ENCODE measurements at places on chromosomes 7 and 10.
A peak's percentile ranks its signal among the peaks of the same experiment; 100 is the strongest.

DNA sequence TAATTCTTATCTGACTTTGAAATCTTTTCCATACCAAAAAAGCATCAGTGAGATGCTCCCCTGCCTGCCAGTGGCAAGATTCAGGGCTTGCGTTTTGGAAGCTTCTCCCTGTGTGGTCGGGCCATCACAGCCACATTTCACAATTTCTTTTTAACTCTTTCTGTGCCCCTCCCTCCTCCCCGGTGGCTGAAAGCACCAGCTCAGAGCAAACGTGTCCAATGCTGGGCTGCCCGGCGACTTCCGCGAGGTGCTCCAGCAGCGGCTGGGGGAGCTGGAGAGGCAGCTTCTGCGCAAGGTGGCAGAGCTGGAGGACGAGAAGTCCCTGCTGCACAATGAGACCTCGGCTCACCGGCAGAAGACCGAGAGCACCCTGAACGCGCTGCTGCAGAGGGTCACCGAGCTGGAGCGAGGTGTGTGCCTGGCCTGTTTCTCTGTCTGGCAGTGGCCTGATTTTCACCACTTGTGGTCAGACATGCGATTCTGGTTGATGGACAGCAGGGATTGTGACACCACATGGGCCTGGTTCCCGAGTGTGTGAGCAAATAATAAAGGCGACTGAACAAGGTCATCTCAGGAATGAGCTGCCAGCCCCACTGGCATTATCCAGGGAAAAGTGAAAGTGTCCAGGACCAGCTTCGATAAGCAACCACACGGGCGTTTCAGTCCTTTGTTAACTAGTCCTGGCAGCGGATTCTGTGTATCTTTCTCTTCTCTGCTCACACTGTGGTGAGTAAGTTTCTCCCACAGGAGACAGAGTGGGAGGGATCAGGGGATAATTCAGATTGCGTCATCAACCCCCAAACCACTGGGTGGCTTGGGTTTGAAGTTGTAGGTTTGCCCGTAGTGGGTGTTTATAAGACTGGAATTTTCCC lies 2.6 kb downstream of the NPTX2 start:
- DNase-seq, result peak; percentile 5

- DNase-seq, result no peak
Observed at GRCh38 chr10:96496281-96496925, 17.3 kb downstream of the TLL2 start.

- no peak for DNase-seq
Observed at GRCh38 chr10:43444323-43444722, 7.4 kb downstream of the ZNF487 start.

- DNase-seq, result peak; percentile 68
Observed at GRCh38 chr10:110069502-110069982, 61.8 kb downstream of the ADD3 start.

DNA sequence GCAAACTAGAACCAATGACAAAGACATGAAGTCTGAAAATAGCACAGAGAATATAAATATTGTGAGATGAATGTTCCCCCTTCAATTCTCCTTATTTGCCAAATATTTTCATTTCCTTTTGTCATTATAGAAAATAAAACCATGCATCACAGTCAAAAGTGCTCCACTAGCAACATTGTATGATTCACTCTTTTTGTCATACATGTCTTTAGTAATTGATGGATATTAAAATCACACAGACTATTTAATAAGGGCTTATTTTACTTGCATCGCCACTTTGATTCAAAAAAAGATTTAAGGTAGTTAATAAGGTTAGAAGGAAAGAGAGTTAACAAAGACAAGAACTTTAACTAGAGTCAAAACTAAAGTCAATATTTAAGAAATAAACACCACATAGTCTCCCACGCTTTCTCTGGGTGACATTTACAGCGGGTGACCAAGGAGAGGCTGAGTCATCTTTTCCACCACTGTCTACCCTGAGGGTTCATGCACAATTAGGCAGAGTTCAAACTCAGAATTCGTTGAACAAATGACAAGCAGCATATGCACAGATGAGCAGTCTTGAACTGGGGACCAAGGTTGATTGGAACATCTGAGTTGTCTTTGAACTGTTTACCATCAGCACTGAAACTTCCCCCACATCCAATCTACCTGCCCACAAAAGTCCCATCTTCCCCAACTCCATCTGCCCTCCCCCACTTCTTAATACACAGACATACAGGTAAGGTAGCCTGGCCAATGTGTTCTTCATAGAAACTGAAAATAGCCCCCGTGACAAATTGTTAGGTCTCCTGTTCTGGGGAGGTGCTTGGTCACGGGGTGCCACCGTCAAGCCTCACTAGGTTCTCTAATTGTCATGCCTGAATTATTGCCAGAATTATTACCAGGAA lies 42.5 kb downstream of the C7orf25 start:
- peak; percentile 29 for DNase-seq

DNA sequence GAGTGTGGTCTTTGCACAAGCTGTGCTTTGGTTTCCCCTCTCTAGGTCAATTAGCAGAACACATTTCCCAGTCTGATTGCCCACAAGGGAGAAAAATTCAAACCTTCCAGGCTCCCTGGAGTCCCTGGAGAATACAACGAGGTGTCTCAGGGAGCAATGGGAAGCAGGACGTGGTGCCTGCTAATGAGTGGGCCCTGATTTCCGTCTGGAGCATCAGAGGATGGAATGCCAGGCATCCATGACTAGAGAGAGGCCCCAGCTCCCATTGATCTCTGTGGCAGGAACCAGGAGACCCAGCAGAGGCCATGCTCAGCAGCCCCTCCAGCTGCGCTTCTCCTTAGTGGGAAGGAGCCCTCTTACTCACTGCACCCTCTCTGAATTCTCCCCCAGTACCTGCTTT lies 33.2 kb upstream of the TLX1 start:
- DNase-seq, result no peak

DNA sequence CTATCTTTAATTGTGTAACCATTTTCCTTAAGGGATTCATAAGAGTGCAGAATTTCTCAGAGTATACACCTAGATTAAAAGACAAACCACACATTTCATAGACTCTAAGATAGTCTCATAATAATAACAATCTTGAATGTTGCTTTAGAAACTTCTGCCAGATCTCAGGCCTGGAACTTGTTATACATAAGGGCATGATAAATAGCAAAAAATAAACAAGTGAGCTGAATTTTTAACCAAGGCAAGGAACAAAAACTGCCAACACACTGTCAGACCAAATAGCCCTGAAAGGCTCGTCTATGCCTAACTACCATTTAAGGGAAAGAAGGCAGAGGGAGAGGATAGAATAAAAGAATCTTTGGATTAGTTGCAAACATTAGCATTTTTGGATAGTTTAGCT lies 65.8 kb upstream of the SEMA3C start:
- no peak for DNase-seq

- DNase-seq, result no peak
Observed at GRCh38 chr10:105206616-105207015, 565.5 kb downstream of the SORCS3 start.

- peak; percentile 8 for DNase-seq
Observed at GRCh38 chr7:138842111-138842510, 44.1 kb upstream of the ATP6V0A4 start.

DNA sequence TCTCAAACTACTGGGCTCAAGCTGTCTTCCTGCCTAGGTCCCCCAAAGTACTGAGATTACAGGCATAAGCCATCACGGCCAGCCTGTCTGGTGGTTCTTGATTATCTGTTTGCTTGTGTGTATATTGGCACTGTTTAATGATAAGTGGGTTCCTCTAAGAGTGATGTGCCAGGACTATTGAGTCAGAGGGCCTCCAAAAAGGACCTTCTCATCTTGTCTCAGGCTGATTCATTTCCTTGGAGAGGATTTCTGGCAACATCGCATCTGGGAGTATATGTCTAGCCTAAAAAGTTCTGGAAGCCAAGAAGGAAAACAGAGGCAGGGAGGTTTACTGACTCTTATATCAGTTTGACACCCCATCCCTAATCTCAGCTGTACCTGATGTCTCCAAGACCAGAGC lies 27.1 kb upstream of the AKAP9 start:
- no peak for DNase-seq

DNA sequence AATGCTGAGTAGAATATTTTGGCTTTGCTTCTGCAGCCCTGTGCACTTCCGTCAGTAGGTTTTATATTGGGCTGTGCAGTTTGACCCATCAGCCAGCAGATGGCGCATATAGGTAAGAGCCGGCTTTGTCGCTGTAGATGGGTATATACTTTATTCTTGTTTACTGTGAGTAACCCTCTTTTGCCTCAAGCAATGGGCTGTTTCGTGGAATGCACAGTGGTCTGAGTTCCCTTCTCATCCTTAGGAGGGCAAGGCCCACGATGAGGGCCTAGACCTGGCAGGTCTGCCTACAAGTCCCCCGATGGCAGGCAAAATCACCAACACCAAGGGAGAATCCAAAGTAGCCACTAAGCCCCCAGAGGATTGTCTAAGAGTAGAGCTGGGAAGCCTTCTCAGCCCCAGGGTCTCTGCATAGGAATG lies 1002.9 kb upstream of the KCND2 start:
- peak; percentile 63 for DNase-seq

- peak; percentile 6 for DNase-seq
Observed at GRCh38 chr10:84204122-84204521, 9.8 kb downstream of the CDHR1 start.

GRCh38 chr7:105787793-105788192 lies 88.6 kb downstream of the ATXN7L1 start:
- DNase-seq, result no peak

- no peak for DNase-seq
Observed at GRCh38 chr10:120347644-120348043, 109.4 kb upstream of the PLPP4 start.

- DNase-seq, result no peak
Observed at GRCh38 chr10:37747081-37747480, 110.3 kb downstream of the ZNF248 start.

DNA sequence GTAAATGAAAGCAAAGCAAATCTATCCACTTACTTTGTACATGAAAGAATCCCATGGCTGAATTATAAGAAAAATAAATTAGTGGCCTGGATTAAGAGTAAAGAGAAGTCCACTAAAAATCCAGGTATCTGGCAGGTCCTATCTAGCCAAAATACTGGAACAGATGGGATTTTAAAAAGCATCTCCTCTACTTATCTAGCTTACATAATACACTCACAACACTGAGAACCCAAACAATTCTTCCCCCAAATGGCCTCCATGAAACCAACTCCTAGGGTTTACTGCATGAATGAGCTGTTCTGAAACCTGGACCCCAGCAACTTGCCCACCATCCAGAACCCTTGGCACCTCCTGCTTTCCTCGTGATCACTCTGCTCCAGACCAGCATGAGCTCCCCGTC lies 61.3 kb downstream of the AFAP1L2 start:
- DNase-seq, result no peak

GRCh38 chr7:12210179-12211053 lies 678 bp upstream of the TMEM106B start:
- peak; percentile 38 for DNase-seq

DNA sequence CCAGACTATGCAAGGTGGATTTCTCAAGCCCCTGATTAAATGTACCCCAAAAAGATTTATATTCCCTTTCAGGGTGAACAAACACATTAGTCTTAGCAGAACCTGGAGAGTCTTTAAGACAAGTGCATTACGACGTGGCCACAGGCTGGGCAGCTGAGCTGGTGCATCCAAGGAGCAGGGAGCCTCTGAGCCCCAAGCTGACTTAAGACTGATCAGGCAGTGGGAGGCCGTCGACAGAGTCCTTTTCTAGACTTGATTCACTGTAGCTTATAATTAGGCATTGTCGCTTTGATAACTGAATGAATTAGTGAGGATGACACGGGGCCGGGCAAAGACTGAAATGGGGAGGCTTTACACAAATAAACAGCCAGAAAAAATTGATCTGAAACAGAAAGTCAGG lies 353.2 kb downstream of the GPAM start:
- DNase-seq, result no peak

DNA sequence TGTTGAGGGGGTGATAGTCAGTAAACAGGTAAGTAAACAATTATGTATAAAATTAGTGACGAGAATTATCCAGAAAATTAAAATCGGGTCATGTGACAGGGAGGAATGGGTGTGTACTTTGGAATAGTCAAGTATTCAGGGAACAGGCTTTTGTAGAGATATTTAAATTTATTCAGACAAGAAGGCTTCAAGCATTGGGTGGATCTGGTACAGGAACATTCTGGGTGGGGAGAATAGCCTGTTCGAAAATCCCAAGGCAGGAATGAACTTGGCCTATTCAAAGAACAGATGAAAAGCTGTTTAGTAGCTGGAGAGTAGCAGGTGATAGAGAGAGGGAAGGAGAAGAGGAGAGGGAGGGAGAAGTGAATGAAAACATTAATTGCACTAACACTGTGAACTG lies 448.9 kb upstream of the FZD8 start:
- DNase-seq, result no peak

- DNase-seq, result no peak
Observed at GRCh38 chr10:34922138-34922537, 107.0 kb upstream of the PARD3 start.

DNA sequence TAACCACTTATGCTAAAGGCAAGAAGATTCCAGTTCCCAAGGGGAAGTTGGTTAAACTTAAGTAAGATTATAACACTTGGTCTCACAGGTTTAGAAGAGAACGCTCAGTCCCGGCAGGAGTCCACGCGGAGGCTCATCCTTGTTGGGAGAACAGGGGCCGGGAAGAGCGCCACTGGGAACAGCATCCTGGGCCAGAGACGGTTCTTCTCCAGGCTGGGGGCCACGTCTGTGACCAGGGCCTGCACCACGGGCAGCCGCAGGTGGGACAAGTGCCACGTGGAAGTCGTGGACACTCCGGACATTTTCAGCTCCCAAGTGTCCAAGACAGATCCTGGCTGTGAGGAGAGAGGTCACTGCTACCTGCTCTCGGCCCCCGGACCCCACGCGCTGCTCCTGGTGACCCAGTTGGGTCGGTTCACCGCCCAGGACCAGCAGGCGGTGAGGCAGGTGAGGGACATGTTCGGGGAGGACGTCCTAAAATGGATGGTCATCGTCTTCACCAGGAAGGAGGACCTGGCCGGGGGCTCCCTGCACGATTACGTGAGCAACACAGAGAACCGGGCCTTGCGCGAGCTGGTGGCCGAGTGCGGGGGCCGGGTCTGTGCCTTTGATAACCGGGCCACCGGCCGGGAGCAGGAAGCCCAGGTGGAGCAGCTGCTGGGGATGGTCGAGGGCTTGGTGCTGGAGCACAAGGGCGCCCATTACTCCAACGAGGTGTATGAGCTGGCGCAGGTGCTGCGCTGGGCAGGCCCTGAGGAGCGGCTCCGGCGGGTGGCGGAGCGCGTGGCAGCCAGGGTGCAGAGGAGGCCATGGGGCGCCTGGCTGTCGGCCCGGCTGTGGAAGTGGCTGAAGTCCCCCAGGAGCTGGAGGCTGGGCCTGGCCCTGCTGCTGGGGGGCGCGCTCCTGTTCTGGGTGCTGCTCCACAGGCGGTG lies 3.8 kb downstream of the GIMAP1 start:
- DNase-seq, result no peak

- no peak for DNase-seq
Observed at GRCh38 chr10:14396411-14397048, 65.8 kb upstream of the FRMD4A start.

GRCh38 chr7:90994121-90994520 lies 270.1 kb upstream of the FZD1 start:
- peak; percentile 33 for DNase-seq

DNA sequence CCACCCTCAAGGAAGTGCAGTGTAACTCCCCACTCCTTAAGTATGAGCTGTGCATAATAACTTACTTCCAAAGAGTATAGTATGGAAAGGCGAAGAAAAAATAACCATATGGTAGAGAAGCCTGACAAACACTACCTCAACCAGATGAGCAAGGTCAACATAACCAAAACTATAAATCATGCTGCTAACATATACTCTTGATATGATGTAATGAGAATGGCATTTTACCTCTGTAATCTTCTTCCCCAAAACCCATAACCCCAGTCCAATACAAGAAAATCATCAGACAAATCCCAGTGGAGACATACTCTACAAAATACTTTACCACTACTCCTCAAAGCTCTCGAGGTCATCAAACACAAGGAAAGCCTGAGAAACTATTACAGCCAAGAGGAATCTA lies 15.8 kb downstream of the OSBPL3 start:
- no peak for DNase-seq

- DNase-seq, result no peak
Observed at GRCh38 chr10:119211625-119212441, 4.5 kb downstream of the GRK5 start.

Measured in inflammatory macrophage treated with lipopolysaccharide for 4 hours (primary cell).